ENCODE measurements at places on chromosomes 1 and 21.

- DNase-seq: no peak
These were observed 65.6 kb upstream of the SLC44A3 start for GRCh38 chr1:94754570-94754969.

DNA sequence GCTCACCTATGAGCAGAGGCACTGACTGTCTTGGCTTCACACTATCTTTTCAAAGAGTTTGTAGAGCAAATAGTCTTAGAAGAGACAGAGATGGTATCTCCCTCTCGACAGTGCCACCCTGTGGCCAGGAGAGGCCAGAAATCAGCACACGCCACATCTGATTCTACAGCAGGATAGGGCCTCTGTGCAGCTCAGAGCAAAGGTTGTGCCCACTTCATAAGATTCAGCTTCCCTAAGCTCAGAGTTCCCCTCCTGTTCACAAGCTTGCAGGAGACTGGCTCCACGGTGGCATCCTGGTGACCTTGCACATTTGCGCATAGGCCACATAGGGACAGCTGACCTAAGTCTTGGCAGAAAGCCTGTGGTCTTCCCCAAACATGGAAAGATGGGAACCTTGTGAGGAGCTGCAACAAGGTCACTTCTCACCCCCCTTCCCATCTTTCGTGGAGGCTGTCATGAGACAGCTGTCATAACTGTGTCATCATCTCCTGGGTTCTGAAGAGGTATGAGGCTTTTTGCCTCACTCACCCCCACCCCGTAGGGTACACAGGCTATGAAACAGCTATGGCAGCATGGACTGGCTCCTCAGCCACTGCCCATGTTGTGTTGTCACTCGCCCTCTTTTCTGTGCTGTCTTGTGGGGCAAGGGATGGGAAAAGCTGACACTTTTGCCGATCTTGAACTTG is 3.0 kb downstream of the ITLN2 start:
- DNase-seq: peak; percentile 57

- DNase-seq: no peak
These were observed 89.2 kb downstream of the CEP350 start for GRCh38 chr1:180043785-180044184.

DNA sequence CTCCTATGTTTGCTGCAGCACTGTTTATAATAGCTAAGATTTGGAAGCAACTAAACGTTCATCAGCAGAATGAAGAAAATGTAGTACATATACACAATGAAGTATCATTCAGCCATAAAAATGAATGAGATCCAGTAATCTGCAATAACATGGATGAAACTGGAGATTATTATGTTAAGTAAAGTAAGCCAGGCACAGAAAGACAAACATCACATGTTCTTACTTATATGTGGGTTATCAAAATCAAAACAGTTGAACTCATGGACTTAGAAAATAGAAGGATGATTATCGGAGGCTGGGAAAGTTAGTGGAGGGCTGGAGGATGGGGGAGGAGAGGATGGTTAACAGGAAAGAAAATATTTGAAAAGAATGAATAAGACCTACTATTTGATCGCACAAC is 1017.6 kb downstream of the KCNT2 start:
- DNase-seq: no peak

- DNase-seq: peak; percentile 97
These were observed 53.2 kb downstream of the CNN3 start for GRCh38 chr1:94873520-94874351.

GRCh38 chr1:155622191-155622590 is 12.2 kb downstream of the MSTO1 start:
- DNase-seq: no peak

DNA sequence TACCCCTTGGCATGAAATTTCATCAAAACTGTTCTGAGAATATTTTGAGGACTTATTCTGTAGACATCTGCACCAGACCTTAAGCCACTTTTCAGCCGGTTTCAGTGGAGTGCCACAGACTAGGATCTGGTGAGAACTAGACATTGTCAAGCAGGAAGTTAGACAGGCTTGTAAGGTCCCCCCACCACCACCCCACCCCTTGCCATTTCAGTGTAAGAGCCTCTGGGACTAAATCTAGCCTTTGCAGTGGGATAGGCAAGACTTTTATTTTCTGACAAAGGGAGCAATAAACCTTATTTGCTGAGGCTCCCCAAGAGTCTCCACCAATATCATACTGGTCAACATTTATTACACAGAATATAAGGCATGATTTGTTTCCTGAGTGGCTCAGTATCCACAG is 77.9 kb upstream of the EXO1 start:
- DNase-seq: no peak

- DNase-seq: no peak
These were observed 92.1 kb upstream of the POU3F1 start for GRCh38 chr1:38138498-38139233.

DNA sequence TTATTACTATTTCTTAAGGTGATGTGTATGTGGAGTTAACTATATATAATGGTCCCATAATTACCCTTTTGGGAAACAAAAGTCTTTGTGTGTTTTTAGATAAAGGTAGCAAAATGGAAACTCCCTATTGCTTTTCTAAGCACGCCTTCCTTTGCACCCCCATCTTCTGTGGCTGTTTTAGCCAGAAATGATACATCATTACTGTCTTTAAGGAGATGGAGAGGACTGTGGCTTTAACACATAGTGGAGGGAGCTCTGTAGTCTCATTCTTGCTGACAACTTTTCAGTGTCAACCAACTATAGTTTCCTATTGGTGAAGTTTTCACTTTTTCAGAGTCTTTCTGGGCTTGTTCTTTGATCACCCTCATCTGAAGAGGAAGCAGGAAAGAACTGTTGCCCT is 1.0 kb downstream of the APOBEC4 start:
- no peak for DNase-seq

GRCh38 chr1:205225901-205226765 is 1.6 kb upstream of the TMCC2 start:
- DNase-seq: peak; percentile 75

DNA sequence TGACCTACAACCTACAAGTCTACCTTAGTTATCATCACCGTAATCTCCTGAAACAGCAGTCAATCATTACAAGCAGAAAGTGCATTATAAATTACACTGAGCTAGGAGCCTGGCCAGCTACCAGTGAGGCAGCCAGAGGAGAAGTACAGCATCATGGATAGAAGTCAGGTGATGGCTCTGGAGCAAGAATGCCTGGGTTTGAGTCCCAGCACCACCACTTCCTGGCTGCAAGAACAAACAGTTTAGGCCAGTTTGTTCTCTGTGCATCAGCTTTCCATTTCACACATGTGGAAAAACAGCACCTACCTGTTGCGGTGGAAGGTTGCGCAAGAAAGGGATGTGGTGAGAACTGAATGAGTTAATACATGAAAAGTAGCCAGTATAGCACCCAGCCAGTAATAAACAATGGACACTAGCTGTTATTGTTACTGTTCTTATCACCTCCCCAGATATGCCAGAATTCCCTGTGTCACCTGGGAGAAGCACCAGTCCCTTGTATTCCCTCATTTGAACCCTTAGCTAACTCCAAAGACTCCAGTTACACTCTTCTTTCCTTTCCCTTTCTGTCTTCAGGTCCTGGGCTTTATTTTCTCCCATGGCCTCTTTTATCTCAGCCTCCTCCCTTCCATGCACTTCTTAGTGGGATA is 9.0 kb downstream of the CREG1 start:
- no peak for DNase-seq

DNA sequence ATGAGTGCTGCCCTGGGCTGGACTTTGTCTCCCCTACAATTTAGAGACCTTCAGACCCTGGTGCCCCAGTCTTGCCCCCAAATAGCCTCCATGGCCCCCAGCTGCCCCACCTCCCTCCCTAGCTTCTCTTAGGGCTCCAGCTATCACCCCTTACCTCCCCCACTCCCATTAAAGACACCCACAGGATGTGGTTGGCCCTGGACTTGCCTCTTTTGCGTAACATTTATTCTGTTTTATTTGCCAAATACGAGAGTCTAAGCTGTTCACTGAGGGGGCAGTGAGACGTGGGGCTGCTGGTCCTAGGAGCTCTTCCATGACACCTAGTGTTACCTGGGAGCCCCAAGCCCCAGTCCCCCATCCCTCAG is 4.5 kb downstream of the ZC3H12A start:
- DNase-seq: no peak

DNA sequence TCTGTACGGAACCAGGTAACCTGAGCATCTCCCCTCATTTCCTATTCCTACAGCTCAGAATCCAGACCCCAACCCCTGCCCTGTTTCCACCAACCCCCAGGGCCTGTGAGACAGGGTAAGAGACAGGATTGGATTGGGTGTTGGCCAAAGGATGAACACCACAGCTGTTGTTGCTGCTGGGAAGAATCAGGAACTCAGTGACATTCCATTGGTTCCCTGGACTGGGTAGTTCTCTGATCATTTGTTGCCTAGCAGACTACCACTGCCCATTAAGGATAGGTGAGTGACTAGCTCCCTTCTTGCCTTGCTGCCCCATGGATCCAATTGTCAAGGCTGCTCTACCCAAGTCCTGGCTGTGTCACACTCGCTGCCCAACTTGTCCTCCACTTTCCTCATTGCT is 10.0 kb downstream of the NCSTN start:
- DNase-seq: no peak

GRCh38 chr1:153800516-153800915 is 25.3 kb downstream of the SLC27A3 start:
- DNase-seq: no peak
